Germinal center (tissue), 1 donor: ENCODE measurements at places on chromosomes 11 and 22.

DNA sequence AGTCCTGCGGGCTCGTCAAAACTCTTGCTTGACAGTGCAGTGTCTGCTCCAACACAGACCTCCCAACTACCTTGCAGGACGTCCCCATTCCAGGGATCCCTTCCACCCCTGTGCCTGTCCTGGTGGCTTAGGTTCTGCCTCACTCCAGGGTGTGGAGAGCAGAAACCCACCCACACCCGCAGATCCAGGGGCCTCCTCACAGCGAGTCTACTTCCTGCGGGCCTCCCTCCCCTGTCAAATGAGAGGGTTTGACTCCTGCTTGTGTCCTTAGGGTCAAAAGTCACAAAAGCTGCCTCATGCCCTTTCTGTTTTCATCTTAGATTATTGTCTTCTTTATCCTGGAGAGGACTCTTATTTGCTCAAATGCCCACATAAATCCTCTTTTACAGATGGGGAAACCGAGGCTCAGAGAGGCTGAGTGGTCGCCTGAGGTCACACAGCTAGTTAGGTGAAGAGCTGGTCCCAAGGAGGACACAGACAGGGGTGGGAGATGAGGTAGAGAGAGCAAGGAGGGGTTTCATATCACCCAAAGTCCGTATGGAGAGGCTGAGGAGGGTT lies 81.1 kb upstream of the KCNQ1OT1 start:
- no peak for DNase-seq

DNA sequence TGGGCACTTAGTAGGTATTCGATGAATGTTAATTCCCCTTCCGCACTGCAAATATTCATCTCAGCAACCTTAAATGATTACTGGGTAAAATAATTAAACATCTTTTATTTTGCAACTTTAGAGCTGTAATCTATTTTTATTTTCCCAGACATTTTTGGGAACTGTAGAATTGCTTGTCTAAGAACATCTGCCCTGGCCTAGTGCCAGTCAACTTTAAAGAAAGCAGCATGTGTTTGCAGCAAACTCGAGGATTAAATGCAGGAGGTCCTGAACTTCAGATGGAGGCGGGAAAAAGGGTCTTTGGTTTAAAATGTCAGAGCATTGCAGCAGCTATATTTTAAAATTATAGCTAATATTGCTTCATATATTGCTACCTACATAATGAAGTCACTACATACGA lies 190.0 kb downstream of the PGR start:
- DNase-seq: no peak

DNA sequence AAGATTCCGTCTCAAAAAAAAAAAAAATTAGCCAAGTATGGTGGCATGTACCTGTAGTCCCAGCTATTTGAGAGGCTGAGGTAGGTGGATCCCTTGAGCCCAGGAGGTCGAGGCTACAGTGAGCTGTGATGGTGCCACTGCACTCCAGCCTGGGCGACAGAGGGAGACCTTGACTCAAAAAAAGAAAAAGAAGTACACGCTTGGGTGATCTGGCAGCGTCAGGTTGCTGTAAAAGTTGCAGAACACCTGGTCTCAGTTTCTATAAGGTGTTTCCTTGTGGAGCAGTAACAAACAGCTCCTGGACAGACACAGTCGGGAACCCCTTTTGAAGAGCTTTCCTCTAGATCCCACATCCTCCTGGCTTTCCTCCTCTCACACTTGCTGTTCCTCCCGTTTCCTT lies 45.8 kb downstream of the SCGB1A1 start:
- DNase-seq: no peak

GRCh38 chr11:122430490-122430889 lies 225.0 kb upstream of the UBASH3B start:
- DNase-seq: no peak

GRCh38 chr11:1937616-1938342 lies 9.4 kb upstream of the MRPL23 start:
- DNase-seq: no peak

DNA sequence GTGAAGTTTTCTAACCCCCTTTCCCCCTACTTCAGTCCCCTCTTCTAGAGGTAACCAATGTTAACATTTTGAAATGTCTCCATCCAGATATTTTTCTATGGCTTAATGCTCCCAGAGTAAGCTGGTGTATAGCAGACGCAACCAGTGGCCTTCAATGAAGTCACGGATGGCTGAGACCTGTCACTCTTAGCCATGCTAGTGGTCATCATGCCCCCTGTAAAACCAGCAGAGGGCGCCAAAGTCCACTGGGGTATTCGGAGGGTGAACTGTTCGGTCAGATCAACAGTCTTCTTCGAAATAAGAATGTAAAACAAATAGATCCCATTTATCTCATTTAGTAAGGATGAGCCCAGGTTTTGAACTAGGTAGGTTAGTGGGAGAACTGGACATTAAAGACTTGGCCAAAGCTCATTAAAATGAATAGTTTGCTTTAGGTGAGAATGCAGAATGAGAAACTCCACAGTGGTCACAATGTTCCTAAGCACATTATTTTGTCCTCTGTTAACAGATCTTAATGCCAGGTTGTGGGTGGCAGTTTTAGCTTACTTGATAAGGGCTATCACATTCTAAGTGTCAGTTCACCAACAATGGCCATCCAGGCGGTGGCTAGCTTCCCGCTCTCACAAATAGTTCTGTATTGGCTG lies 8.6 kb upstream of the MMP8 start:
- DNase-seq: peak; percentile 45

DNA sequence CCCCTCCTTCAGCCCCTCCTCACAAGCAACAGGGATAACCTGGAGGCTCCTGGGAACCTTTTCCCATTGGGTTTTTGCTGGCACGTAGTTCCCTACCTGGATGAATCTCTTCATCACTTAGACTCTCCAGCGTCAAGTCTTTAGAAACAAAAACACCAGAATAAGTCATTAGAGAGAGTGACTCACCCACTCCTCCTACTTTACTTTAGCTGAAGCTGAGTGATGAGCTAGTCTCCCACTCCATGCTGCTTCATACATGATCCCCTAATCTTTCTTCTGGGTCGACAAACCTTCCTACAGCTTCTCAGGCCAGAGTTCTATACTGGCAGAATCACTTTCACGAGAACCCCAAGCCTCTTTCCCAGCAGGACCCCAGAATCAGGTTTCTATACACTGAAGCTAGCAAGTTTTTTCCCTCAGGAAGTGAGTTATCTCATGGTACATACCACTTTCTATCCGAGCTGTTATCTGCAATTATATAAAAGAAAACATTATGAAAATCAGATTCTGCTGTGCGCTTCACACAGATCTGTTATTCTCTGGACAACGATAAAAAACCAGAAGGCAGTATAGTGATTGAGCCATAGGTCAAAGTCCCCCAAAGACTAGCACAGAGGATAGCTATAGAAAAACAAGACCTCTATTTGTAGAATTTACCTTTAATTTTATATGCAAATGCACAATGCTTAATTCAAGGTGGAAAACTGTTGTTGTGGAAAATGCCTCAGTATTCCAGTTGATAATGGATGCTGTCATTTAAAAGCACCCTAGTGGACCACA lies 18.7 kb downstream of the DRICH1 start:
- no peak for DNase-seq

- no peak for DNase-seq
Measured at GRCh38 chr11:71964641-71965040, 34.1 kb upstream of the IL18BP start.

DNA sequence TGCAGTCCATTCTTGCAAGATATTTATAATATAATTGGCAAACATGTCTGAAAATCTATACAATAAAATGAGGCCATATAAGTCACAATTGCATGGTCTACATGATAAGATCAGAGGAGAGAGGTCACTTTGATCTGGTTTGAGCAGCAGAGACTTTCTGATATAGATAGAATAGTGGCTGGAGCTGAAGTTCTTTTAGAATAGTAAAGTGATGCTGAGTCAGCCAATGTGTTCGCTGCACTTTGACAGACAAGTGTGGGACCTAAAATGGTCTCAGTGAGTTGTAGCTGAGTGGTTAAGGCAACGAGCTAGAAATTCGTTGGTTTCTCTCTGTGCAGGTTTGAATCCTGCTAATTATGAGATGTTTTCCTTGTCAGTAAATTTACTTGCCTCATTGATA lies 257.0 kb upstream of the C11orf87 start:
- no peak for DNase-seq

DNA sequence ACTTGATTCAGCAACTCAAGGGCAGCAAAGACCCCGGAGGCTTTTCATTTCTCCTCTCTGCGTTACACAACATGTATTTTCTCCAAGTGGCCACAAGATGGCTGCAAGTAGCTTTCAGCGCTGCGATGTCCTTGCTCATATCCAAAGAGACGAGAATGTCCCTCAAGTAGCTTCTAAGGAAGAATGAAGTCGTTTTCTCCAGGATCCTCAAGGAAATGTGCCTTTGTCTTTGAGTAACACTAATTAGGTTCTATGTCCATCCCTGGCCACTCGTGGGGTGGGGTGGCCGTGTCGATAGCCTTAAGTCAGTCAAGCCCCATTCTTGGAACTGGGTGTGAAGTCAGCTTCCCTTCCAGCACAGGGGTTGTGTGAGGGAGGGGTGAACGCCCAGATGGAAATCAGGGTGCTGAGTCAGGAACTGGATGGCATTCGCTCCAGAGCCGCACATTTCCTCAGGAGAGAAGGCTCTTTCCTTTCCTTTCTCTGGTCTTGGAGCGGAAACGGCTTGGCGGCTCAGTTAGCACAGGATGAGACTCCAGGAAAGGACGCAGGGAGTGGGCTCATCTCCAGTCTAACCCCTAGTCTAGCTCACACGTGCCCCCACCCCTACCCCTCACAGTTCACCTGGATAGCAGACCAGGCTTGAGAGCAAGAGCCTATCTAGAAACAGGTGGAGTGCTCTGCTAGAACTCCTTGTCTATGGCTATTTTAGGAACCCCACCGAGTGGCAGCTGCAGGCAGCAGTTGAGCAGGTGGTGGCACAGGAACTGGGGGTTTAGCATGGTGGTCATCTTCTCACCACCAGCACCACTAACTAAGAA lies 44.3 kb downstream of the NNMT start:
- DNase-seq: no peak

DNA sequence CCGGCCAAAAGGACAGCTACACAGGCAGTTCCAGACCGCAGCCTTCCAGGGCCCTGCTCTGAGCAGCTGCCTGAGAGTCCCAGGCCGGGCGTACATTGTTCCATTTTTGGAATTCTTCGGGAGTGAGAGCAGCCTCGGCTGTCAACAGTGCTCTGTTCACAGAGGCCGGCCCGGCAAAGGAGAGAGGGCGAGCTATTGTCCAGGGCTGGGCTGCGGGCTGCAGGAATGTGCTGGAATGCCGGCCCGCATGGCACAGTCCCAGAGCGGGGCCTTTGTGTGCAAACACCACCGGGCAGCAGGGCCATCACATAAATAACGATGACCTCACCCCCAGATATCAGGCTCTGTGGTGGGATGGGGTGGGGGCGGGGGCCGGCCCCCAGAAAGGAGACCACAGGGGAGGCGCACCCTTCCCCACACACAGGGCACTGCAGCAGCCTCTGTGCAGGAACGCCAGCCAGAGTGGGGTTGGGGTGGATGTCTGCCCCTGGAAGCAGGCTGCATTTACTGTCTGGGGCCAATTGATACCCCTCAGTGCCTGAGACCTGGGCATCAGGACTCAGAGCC lies 15.8 kb downstream of the LINC01488 start:
- no peak for DNase-seq

DNA sequence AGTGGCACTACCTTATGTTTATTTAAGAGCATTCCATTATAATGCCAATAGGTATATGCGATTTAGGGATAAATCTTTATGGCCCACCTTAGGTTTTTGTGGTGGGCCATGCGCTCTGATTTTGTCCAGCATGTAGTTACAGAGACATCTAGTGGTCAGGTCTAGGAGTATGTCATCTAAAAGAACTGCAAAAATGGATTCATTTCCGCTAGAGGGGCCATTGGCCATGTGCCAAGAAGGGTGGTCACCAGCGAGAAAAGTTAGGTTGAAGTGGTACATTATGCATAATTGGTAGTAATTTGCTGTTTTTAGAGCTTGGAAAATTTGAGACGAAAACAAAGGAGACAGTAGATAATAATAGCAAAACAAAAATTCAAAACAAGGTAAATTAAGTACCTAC lies 27.7 kb downstream of the LRRC4C start:
- no peak for DNase-seq

DNA sequence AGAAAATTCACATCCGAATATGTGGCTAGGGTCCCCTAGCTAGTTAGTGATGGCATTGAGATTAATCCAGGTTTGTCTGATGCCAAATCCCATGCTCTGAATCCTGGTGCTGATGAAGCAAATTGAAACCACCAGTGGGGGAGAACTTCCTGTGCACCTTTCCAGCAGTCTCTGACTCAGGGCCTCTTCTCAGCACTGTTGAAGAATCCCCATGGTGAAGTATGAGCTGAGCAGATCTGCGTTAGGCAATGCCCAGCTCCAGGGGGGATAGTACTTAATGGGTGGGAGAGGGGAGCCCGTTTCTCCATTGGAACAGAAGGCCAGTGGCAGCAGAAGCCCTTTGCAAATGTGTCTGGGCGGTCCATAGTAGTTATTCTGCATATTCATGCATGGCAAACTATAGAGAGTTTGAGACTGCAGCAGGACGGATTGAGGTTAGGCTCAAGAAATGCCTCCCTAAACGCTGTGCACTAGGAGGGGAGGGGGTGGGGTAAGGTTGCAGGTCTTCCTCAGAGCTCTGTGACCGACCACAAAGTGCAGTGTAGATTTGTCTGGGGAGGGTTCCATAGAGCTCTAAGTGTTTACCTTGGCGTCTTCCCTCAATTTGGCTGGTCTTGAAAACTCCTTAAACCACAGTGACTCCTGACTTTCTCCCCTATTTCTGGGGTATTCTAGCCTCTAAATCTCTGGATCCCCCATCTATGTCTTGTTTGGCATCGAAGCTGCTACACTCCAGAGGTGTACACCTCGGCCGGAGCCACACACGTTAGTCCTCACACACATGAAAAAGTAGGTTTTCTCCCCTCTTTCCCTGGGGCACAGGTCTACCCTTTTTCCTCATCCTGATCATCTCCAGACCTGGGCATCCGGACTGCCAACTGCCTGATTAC lies 4.8 kb downstream of the POU2F3 start:
- no peak for DNase-seq

GRCh38 chr22:22981670-22982571 lies 88.4 kb upstream of the GNAZ start:
- no peak for DNase-seq
